Endothelial cell (in vitro differentiated cells): ENCODE measurements at places on chromosomes 4 and X. TPM values are rescaled to one million over a fixed set of nuclear protein-coding genes. Genes with fewer than 3 reads are reported as not detected.

- no peaks in the 10 kb centered on the region for H3K36me3 ChIP-seq
- no peaks in the 10 kb centered on the region for H3K4me1 ChIP-seq
- no peak overlapping the region for H3K27ac ChIP-seq
- no peak overlapping the region for H3K4me3 ChIP-seq
- H3K27me3 ChIP-seq, result peaks cover 2% of the 10 kb centered on the region
These were observed 1.9 kb downstream of the MAGEB1 start for GRCh38 chrX:30248854-30249253.

DNA sequence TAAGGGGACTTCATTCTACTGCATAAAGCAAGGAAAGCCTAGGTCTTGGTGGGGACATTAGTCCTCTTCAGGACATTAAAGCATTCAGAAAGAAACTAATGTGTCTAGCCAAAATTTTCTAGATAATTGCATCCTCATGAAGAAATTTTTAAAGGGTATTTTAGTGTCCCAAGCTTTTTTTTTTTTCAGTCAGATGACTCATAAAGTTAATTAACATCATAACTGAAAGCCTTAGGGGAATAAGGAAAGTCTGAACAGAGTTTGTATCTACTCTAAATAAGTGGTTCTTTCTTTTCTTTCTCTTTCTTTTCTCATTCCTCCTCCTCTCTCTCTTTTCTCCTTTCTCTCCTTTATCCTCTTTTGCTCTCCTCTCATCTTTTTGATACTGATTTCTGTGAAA, 202.4 kb downstream of the ADAMTS3 start:
- H3K27me3 ChIP-seq, result no peaks in the 10 kb centered on the region
- H3K27ac ChIP-seq, result no peak overlapping the region
- DNase-seq, result no peak
- H3K36me3 ChIP-seq, result no peaks in the 10 kb centered on the region

- H3K4me1 ChIP-seq, result no peaks in the 10 kb centered on the region
- no peaks in the 10 kb centered on the region for H3K36me3 ChIP-seq
- no peak for DNase-seq
- H3K27me3 ChIP-seq, result no peaks in the 10 kb centered on the region
- no peak overlapping the region for H3K27ac ChIP-seq
- H3K4me3 ChIP-seq, result no peak overlapping the region
These were observed 405.9 kb upstream of the MAD2L1 start for GRCh38 chr4:120472447-120473131.

Gene CASP3
- total RNA-seq, result 53.2 TPM

Gene MXRA5
- 4.3 TPM for total RNA-seq

DNA sequence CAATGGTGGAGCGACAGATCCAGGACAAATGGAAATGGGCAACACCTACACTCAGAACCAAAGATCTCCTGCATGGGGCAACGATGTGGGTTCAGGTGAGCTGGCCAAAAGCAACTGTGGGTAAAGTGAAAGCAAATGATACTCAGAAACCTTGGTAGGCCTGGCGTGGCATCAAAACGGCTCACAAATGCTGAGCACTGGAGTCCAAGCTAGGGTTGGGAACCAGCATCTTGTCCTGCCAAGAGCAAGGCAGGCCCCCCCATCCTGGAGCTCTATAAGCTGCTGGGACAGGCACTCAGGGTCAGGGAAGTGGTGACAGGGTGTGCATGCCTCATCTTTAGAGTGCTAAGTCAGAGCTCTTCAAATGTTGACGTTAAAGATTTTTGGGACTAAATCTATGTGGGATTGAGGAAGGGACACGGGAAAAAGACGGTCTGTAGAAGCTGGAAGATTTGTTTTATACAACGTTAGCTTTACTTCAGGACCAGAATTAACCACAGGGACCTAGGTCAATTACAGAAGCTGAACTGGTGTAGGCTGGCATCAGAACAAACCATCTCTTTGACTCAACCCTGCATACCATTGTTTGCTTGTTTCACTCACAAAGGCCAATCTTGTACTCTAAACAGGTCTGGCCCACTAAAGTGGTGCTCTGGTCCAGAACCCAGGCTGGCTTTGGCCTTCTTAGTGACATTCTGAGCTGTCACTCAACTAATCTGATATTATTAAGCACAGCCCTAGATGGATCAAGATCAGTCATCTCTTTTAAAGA, 10.7 kb downstream of the ATP8A1 start:
- peaks cover 4% of the 10 kb centered on the region for H3K4me1 ChIP-seq
- H3K27me3 ChIP-seq, result no peaks in the 10 kb centered on the region

DNA sequence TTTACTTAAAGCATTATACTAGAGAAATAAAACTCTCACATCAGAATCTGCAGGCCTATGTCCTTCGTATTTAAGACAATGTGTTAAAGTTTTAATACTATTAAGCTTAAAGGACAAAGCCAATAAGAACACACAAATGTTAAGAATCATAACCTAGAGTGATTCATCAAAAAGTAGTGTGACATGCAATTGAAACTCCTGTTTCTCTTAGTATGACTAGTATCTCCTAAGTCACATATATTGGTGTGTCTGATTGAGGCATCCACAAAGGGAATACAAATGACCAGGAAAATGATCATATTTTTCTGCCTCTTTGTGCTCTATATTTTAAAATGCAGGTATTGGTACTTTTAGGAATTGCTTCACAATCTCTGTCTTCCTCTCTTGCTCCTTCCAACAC, 23.8 kb downstream of the GPRASP3 start:
- peaks cover 12% of the 10 kb centered on the region for H3K36me3 ChIP-seq
- DNase-seq, result no peak
- no peak overlapping the region for H3K27ac ChIP-seq
- peak overlapping the region; percentile 23 for H3K4me3 ChIP-seq

DNA sequence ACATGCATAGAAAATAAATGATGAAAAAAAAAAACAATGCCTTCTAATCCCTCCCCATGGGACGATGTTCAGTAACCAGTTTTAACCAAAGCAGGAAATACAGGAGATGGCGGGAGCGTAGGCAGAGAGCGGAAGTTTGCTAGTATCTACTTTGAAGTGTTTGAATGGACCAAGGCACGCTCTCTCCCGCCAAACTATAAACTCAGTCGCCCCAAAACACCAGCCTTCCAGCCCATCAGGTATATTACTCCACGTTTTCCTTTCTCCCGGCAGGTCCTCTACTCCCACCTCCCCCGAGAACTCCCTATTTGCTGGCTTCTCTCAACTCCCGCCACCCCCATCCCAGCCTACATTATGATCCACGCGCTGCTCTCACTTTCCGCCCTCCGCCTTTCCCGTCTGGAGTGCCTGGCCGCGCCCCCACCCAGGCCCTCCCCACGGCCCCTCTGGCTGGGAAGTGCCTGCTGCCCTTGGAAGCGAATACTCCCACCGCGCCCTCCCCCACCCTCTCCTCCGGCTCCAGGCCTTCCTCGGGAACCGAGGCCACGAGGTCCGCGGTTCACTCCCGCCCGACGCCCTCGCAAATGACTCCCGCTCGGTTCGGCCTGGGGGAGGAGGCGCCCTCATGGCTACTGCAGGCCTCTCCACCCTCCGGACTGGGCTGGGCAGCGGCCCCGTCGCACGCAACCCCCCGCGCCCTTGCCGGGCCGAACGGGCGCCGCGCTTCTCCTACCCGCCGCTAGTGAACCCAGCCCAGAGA, 723 bp downstream of the DHX15 start:
- peaks cover 16% of the 10 kb centered on the region for H3K36me3 ChIP-seq
- peak; percentile 76 for DNase-seq
- H3K27ac ChIP-seq, result peak overlapping the region; percentile 100
- peaks cover 6% of the 10 kb centered on the region for H3K27me3 ChIP-seq
- peaks cover 27% of the 10 kb centered on the region for H3K4me1 ChIP-seq
- peak overlapping the region; percentile 100 for H3K4me3 ChIP-seq

Gene TXLNG
- total RNA-seq, result 6.6 TPM

- no peaks in the 10 kb centered on the region for H3K36me3 ChIP-seq
- no peaks in the 10 kb centered on the region for H3K27me3 ChIP-seq
- no peaks in the 10 kb centered on the region for H3K4me1 ChIP-seq
- no peak overlapping the region for H3K27ac ChIP-seq
These were observed 152.0 kb upstream of the SFRP2 start for GRCh38 chr4:153940916-153941315.

Gene S100P
- total RNA-seq, result not detected

DNA sequence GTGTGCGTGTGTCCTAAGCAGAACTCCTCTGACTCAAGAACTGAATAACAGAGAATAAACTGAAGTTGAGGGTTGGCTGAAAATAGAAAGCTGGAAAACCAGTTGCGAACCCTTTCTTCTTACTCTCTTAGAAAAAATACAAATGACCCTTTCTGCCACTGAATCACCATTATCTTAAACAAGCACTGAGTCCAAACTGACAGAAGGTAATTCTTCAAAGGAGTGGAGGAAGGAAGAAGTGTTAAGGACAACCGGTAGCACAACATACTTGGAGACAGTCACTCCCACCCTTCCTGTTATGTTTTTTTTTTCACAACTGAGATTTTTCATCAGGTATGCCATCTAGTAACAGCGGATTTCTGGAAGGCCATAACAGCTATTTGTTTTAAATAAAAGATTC, 38.1 kb downstream of the HELQ start:
- H3K27me3 ChIP-seq, result no peaks in the 10 kb centered on the region
- peaks cover 6% of the 10 kb centered on the region for H3K4me1 ChIP-seq
- H3K27ac ChIP-seq, result peak overlapping the region; percentile 32
- no peak for DNase-seq

- peaks cover 8% of the 10 kb centered on the region for H3K36me3 ChIP-seq
- DNase-seq, result no peak
- no peak overlapping the region for H3K27ac ChIP-seq
- peaks cover 3% of the 10 kb centered on the region for H3K27me3 ChIP-seq
- no peak overlapping the region for H3K4me3 ChIP-seq
- no peaks in the 10 kb centered on the region for H3K4me1 ChIP-seq
These were observed 180.7 kb upstream of the SFRP2 start for GRCh38 chr4:153969542-153969941.

DNA sequence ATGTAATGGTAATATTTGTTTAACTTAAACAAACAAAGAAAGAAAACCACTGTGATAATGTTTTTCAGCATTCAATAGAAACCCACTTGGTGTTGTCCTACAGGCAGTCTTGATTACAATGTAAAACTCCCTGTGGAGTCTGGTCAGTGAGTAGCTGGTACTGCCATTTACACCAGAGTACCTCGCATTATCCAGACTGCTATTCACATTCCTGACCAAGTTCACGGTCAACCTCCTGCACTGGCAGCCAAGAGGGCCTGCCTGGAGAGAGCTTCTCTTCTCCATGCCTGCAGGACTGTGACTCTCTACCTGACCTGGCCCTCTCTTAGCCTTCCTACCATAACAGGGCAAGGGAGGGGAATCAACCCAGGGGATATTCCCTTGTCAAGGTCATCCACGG, 2.9 kb upstream of the LONRF3 start:
- H3K4me3 ChIP-seq, result no peak overlapping the region
- no peak overlapping the region for H3K27ac ChIP-seq
- H3K27me3 ChIP-seq, result peaks cover 3% of the 10 kb centered on the region
- no peaks in the 10 kb centered on the region for H3K36me3 ChIP-seq
- H3K4me1 ChIP-seq, result peaks cover 9% of the 10 kb centered on the region

- no peak overlapping the region for H3K4me3 ChIP-seq
- peaks cover 3% of the 10 kb centered on the region for H3K4me1 ChIP-seq
- no peak overlapping the region for H3K27ac ChIP-seq
- H3K36me3 ChIP-seq, result peaks cover 2% of the 10 kb centered on the region
- DNase-seq, result no peak
These were observed 19.2 kb downstream of the GPRIN3 start for GRCh38 chr4:89288430-89288829.

Gene LNX1
- total RNA-seq, result 25.7 TPM

Gene RBM46
- not detected for total RNA-seq

DNA sequence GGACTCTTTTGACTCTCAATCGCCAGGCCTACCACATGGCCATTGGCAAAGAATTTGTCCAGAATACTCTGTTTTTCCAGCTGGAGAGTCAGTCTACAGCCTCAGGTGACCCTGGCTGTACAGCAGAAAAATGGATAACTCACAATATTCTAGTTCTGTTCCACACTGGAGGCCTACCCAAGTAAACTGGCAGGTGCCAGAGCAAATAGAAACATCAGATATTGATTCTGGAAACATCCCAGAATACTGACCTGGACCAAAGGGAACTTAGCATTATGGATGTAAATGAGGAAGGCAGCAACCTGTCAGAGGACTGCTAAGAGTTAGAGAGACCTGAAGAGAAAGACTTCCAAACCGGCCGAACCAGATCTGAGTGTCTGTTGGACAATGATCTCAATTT, 147.9 kb upstream of the SMAD1 start:
- H3K36me3 ChIP-seq, result no peaks in the 10 kb centered on the region
- no peak overlapping the region for H3K4me3 ChIP-seq
- DNase-seq, result no peak
- no peak overlapping the region for H3K27ac ChIP-seq
- H3K27me3 ChIP-seq, result peaks cover 2% of the 10 kb centered on the region
